ENCODE measurements at places on chromosomes 5 and 9.

GRCh38 chr5:127666043-127666716 lies 17.3 kb downstream of the CTXN3 start:
- DNase-seq: no peak

GRCh38 chr5:144015961-144016360 lies 154.5 kb downstream of the YIPF5 start:
- no peak for DNase-seq

GRCh38 chr5:133934822-133935666 lies 33.4 kb downstream of the C5orf15 start:
- DNase-seq: no peak

DNA sequence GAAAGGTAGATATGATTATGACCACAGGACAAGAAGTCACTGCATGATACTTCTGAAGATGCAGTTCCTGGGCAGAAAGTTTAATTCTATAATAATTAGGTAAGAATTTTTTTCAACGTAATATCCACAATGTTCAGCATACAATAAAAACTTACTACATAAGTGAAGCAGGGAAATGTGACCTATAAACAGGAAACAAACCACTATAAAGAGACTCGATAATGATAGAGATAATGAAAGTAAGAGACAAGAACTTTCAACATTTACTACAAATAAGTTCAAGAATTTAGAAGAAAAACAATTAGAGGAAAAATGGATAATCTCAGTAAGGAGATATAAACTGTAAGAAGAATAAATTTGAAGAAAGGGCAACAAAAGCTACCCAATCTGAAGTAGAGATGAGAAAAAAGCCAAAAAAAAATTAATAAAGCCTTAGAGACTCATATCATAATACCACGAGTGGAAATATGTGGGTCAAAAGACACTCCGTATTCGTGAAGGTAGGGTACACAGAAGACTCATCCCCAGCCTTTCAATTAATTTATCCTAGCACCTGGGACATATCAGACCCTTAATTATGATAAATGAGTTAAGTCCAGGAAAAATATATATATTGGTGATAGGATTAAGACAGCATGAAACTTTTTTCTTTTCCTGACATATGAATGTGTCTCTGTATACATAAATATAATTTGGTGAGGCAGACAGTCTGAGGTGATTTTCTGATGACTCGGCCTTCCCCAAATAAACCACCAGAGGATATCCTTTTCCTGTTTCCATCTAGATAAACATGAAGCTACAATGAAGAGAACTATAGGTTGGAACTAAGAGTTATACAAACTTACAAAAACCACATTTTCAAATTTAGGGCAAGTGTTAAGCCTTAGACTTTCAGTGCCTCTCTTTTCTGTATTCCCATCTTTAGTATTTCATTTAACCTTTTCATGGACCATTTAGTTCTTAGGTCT lies 120.4 kb downstream of the RAPGEF6 start:
- DNase-seq: no peak

DNA sequence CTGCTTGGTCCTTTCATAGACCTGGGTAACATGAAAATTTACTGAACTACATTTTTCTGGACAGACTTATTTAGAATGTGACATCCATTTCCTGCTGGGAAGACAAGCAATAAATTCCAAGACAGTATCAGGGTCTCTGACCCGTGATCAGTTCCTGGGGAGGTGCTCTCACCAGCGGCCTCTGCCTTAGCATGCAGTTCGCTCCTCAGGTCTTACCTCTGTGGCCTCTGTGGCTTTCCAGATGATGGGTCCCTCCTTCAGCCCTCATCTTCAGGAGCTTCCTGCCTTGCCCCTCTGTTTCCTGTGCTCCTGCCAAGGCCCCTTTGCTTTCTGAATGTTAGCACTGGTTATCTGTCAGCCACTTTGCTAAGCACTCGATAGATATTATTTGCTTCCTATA lies 66.4 kb downstream of the CMYA5 start:
- no peak for DNase-seq

- DNase-seq: no peak
These were observed 1782.4 kb upstream of the WWC1 start for GRCh38 chr5:166509085-166509484.

DNA sequence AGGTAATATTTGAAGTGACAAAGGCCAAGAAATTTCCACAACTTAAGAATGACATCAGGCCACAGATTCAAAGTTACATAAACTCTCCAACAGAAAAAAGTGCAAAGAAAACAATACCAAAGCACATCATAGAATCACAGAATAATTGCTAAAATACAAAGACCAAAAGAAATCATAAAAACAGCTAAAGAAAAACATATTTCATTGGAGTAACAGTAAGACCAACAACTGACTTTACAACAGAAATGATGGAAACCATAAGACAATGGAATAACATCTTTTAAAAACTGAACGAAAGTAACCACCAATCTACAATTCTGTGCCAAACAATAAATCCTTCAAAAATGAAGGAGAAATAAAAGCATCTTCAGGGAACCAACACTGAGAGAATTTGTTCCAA lies 38.3 kb downstream of the ZDHHC21 start:
- DNase-seq: no peak

DNA sequence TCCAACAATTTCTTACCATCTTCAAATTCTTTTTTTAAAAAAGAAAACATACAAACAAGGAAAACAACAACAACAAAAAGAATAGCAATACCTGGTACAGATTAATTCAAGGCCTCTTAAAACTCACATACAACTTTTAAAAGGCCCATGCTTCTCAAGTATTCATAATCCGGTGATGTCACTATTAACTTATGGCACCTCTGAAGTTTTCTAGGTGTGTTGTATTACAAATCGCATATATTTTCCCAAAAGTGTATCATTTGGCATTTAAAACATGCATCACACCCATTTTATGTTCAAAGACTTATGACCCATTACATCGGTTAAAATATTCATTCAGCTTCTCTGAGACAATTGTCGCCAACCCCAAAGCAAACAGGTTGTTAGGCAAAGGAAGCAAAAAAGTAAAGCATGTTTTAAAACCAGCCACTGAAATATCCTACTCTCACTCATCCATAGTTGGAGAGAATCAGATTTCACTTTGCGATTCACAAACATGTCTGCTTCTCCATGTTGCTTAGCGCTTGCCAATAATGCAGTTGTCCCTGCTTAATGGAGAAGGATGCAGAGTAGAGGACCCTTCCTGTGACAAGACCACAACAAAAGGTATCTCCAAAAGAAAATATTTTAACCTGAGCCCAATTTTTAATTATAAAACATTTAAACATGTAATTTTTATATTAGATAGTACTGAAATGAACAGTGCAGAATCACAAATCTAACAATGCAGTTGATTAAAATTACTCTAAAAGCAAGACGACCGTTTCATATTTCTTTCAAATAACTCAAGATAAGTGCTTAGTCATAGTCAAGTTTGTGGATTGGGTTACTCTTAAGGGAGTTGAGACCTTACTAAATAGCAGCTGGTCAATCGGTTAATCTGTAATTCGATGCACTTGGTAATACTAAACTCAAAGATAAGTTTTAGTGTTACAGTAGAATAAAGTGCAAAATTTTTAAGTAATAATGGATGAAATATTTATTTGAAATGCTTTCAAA lies 1.6 kb downstream of the SKP1 start:
- no peak for DNase-seq

DNA sequence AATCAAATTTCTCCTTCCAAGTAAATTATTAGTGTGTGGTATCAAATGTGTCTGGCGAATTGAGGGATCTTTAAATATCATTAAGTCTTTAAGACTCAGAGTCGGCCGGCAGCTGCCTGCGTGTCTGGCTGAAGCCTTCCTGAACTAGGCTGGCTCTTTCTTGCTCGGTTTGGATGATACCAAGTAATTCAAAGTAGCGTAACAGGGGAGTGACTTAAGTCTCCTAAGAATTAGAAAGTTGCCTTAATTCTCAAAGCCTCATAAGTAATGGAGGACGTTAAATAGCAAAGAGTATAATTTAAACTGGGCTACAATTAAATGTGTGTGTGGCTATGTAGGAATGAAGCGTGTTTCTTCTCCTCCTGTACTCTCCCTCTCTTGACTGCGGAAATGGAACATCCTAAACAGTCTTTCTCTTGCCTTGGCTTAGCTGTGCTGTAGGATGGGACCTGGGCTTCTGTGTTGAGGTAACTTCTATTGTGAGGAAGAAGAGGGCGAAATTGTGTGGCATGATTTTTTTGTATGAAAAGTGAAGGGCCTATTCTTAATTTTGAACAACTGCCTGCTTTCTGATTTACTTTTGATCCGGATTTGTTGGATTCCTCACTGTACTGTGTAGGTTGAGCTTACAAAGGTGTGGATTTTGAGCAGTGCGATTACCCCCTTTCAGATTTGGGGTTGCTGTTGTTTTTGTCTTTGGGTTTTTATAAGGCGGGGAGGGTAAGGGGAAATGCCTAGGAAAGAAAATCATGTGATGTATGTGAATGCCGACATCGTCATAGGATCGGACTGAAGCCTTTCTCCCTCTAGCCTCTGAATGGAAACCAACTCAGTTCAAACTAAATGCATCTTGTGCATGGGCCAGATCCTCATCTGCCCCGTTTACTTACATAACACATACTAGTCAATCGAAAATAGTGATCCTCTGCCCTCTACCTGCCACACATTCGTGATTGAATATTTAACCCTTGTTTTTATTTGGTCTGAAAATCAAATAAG lies 29.9 kb downstream of the CPEB4 start:
- peak; percentile 8 for DNase-seq

GRCh38 chr9:88174324-88174723 lies 36.0 kb upstream of the SPATA31C2 start:
- no peak for DNase-seq

DNA sequence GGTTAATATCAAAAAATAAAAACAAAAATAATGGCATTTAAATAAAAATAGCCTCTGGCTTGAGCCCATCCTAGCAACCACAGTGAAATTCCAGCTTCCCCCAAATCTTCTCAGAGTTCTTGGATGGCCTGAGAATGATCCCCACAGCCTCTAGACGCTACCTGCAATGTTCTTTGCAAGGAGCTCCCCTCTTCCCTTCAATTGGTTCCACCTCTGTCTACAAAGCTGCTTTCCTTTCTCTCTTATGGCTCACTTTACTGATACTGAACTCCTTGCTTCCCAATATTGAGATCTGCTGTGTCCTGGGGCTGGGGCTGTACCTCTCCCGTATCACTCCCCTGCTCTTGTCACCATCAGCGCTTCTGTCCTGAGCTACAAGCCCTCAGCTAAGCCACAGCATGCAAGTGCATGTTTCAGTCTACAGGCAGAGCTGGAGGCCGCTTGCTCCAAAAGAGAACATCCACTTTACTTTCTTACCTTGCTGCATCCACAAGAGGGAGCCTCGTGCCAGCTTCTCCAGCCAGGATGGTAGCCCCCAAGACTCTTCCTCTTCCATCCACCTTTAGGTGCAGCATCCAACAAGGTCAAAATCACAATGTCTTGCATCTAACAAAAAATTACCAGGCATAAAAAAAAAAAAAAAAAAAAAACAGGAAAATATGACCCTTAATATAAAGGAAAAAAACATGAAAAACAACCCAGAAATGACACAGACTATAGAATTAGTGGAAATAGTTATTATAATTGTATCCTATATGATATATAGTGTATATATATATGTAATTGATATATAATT lies 57.4 kb upstream of the PRSS3 start:
- no peak for DNase-seq

DNA sequence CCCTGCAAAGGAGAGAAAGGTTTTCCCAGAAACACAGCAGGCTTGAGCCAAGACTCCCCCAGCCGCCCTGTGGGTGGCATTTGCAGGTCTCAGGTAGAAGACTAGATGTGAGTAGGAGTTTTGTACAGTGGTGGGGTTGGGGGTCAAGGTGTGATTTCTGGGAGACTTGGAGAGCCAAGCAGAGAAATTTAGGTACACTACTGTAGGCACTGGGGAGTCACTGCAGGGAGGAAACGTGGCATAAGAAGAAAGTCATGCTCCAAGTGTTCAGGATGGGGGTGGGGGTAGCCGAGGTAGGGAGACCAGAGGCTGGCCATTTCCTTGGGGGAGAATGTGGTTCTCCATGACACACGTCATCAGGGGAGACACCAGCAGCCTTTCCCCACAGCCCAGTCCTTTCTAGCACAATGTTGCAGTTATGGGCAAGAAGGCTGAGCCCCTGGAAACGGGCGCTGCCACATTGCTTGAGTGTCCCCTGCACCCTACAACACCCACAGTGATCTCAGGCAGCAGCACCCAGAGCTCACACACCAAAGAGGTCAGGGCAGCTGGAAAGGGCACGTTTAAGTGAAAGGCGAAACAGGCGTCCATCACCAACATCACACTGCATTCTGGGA lies 210.5 kb downstream of the FSTL4 start:
- no peak for DNase-seq

DNA sequence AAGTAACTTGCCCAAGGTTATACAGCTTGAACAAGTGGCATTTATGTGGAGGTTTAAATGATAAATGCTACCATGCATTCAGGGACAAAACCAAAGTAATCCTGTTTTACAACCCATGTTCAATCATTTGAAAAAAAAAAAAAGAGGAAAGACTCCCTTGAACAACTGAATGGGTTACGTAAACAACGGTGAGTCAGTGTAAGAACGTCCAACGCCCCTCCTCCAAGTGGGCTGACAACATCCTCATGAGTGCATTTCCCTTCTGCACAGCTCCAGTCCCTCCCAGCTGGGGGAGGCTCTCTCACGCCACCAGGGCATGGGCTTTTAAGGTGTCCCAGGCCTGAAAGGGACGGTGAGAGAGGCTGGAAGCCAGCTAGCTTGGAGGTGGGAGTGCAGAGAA lies 90.0 kb downstream of the PRRT1B start:
- DNase-seq: peak; percentile 19

DNA sequence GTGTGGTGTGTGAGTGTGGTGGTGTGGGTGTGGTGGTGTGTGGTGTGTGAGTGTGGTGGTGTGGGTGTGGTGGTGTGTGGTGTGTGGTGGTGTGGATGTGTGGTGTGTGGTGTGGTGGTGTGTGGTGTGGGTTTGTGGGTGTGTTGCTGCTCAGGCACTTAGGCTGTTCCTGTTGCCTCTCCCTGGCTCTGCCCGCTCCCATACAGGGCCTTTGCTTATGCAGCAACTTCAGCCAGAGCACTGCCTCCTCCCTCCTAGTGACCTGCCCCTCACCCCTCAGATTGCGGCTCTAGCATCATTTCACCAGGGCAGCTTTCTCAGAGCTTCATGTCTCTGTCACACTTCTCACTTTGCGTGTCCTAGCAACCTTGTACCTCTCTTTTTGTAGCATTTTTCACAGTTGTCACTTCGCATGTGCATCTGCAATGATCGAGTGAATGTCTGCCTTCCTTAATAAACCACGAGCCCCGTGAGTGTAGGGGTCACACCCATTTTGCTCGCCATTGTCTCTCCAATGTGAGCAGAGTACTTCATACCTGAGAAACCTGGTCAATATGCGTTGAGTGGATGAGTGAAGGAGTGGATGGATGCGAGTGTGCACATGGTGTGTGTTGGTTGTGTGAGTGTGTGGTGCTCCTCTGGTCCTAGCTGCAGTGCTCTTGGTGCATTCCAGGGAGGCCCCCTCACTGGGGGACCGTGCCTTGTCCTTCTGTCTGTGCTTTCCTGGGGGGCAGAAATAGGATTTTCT lies 167.9 kb upstream of the PANK3 start:
- DNase-seq: no peak

DNA sequence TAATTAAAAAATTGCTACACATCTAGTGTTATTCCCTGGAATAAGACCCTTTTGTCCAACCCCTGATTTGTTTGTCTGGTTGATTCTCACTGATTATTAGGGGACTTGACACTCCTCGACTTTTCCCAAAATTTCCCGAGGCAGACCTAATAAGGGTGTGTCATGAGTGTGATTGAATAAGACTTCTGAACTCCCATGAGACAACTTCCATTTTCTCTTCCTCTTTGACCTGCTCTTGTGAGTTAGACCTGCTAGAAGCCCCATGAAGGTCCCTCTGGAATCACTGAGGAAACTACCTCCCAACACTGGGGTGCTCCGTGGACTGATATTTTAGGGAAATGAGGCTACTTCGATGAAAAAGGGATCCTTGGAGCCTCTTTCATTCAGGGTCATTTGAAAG lies 83.4 kb downstream of the MUSK start:
- no peak for DNase-seq

Measured in stimulated activated CD4-positive, alpha-beta T cell treated with anti-CD3 and anti-CD28 coated beads, Interleukin-1b, Interleukin-23, amount 100 ng/mL, for 24 hours (primary cell).